K562 (cell line): ENCODE measurements at places on chromosomes 4 and X.
A peak's percentile ranks its signal among the peaks of the same experiment; 100 is the strongest.

DNA sequence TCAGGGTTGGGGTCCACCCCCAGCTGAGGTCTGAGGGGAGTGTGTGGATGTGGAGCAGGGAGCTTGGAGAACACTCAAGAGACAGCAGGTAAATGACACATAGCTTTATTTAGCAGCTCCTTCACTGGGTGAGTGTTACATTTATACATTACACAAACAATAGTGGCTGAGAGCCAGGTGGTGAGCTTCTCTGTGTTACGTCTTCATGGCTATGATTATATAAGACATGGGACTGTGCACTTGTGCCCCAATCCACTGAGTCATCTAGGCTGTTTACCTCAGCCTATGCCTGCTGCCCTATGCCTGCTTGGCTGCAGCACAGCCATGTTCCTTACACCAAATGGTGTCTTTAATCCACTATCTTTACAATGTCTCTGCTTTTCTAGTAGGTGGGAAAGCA, 459.6 kb downstream of the AFF2 start:
- DNase-seq: no peak

DNA sequence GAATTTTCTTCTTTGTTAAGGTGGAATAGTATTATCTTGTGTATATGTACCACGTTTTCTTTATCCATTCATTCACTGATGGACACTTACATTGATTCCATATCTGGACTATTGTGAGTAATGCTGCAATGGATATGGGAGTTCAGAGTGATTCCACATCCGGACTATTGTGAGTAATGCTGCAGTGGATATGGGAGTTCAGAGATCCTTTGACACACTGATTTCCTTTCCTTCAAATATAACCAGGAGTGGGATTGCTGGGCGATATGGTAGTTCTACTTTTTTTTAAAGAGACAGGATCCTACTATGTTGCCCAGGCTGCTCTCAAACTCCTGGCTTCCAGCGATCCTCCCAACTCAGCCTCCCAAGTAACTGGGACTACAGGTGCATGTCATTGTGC, 12.1 kb downstream of the TMEM156 start:
- DNase-seq: no peak

GRCh38 chr4:31360786-31361185, 640.6 kb downstream of the PCDH7 start:
- no peak for DNase-seq

DNA sequence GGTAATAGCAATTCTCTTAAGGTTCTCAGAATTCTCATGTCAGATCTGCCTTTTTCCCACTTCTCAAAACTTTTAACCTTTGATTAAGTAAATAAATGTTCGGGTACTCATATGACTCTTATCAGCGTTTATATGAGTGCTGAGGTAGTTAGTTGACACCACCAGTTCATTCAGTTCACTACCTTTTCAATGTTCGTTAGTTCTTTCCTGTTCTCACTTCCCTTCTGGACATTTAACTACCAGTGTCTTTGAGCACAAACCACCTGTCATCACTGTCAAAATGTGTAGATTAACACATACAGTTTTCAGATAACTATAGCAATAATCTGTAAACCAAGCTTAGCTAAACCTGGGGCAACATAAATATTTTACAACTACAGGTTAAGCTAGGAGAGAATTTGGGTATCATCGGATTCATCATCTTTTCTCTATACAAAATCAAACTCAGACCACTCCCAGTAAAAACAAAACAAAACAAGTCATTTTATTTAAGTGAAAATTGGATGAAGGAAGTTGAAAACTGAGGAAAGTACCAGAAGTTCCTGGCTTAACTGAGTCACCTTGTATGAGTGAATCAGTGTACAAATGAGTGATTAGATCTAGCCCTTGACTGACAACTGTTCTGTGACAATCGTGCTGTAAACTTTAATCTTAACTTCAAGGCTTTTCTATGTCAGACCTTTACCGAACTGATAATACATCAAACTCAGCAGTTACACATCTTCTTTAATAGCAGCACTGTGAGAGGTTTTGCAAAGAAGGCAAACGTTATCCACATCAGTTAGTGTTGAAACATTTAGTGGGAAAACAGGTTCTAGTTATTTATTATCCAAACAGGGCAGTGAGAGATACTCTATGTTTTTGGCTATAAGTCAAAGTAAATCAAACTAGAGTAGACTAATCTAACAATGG, 41.9 kb downstream of the ARHGEF38 start:
- no peak for DNase-seq

- DNase-seq: peak; percentile 15
These were observed 219.0 kb downstream of the TLL1 start for GRCh38 chr4:166091912-166092510.

- no peak for DNase-seq
These were observed 138.8 kb upstream of the MAP9 start for GRCh38 chr4:155515444-155516075.

GRCh38 chrX:153763989-153764755, at the start of gene PLXNB3:
PLXNB3 (plus strand) TSS chrX:153764249; CDS start chrX:153765536, 1,287 bp downstream.
- peak; percentile 64 for DNase-seq
